ENCODE measurements at places on chromosomes 7 and 10. TPM values are rescaled to one million over a fixed set of nuclear protein-coding genes. Genes with fewer than 3 reads are reported as not detected.

Gene MYL10
- total RNA-seq, result not detected

GRCh38 chr10:20094226-20094976, 278.2 kb downstream of the PLXDC2 start:
- no peak for DNase-seq

DNA sequence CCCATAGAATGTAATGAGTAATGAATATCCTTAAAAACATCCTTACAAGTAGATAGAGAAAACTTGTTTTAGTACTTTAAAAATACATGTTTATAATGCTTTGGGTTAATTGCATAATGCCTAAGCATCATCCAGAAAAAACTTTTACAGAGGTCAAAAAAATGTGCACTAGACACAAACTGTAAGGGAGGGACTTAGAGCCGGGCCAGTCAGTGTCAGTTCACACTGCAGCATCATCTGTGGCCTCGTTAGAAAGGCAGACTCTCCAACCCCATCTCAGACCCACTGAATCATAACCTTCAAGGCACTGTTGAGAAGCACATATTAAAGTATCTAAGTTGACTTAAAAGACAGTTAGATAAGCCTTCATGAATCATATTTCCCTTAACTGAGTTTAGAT, 230.1 kb upstream of the PRPS1L1 start:
- DNase-seq, result no peak

DNA sequence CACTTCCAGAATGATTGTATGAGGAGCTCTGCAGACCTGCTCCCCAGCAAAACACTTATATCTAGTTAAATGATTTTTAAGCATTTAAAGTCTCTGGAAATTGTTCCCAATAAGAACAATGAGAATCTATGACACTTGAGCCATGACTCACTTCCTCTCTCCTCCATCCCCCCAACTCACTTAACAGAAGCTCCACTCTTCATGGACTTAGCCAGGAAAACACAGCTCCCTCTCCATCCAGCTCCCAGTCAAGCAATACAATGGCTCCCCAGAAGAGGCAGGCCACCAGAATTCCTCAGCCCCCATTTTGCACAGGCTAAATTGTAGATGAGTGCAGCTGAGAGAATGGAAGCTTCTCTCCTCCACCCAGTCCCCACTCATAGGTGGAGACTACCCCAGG, 27.0 kb downstream of the AOC1 start:
- DNase-seq, result no peak

- DNase-seq, result no peak
Measured at GRCh38 chr7:141118767-141119166, 44.9 kb downstream of the TMEM178B start.

DNA sequence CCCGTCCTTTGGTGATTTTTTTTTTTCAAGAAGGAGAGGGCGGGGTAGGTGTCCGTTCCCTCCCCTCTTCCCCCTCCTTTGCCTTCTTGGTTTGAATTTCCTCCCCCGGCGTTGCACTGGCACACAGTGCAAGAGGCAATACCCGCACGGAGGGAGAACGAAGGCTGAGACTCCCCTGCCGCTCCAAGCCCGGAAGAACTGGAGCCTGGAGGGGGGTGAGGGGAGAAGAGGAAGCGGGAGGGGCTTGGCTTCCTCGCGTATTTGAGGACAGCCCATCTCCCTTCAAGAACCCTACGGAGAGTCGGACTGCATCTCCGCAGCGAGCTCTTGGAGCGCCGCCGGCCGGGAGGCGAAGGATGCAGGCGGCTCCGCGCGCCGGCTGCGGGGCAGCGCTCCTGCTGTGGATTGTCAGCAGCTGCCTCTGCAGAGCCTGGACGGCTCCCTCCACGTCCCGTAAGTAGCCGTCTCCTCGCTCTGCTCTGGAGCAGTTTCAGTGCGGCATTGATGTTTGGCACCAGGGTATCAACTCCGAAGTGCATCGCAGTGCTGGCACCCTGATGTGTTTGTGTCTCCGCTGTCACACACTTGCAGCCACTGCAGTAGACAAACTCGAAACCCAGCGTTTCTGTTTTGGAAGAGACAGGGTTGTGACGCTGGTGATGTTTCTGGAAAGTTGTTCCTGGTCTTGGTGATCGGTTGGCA, at the start of gene CNTNAP2:
CNTNAP2 (plus strand) TSS at position 281 of the 702 bp plus-strand sequence; CDS start at position 357, 76 bp downstream.
- peak; percentile 60 for DNase-seq

- DNase-seq, result no peak
Measured at GRCh38 chr7:4010923-4011656, 671.0 kb upstream of the FOXK1 start.

DNA sequence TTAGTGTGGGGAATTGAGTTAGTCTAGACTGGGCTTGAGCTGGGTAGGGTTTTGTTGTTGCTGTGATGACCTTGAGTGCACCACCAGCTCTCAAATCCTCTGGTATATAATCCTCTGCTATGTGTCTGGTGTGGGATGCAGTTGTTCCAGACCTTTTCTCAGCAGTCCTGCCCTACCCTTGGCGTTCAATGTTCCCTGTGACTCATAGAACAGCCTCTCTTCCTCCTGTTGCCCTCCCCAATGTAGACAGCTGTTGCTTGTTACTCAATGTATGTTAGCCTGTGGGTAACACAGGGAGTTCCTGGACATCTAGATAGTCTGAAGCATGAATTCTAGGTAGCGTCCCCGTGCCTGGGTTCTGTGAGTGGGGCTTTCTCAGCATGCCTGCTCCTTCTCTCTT, 19.8 kb downstream of the ACBD7 start:
- DNase-seq, result no peak

- no peak for DNase-seq
Measured at GRCh38 chr7:140390466-140391190, 7.7 kb downstream of the SLC37A3 start.

Gene PRLHR
- total RNA-seq, result 2.0 TPM

- no peak for DNase-seq
Measured at GRCh38 chr10:13152296-13152695, 9.1 kb upstream of the MCM10 start.

- DNase-seq, result no peak
Measured at GRCh38 chr10:109741712-109742111, 181.6 kb downstream of the XPNPEP1 start.

DNA sequence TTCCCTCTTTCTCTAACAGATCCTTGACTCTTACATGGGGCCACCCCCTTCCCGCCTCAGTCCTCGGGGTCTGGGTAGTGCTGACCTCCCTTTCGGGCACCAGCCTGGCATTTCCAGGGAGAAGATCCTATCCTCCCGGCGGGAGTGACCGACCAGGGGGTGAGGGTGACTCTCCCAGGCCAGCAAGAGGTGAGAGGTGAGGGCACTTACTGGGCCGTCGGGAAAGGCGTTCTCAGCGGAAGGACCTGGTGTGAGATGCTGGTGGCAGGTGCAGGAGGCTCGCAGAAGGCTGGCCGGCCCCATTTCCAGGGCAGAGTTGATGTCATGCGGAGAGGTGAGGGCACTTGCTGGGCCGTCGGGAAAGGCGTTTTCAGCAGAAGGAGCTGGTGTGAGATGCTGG, 4.2 kb upstream of the FOXL3 start:
- DNase-seq, result peak; percentile 21

- DNase-seq, result no peak
Measured at GRCh38 chr7:70807650-70808049, 324.3 kb upstream of the GALNT17 start.

DNA sequence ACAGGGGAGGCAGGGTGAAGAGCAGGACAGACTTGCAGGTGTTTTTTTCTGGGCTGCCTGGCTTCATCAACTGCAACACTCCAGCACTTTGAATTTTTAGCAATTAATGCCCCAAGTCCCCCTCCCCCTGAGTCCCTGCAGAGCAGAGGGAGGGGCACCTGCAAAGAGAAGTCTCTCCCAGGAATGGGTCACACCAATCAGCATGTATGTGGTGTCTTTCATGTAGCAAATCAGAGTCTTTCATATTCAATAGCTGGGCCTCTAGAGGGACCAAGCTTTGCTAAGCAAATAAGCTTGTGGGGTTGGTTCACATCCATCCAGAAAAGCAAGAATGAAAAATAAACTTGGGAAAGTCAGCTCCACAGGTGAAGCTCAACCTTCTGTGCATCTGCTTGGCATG, 90.7 kb downstream of the PARP12 start:
- no peak for DNase-seq

DNA sequence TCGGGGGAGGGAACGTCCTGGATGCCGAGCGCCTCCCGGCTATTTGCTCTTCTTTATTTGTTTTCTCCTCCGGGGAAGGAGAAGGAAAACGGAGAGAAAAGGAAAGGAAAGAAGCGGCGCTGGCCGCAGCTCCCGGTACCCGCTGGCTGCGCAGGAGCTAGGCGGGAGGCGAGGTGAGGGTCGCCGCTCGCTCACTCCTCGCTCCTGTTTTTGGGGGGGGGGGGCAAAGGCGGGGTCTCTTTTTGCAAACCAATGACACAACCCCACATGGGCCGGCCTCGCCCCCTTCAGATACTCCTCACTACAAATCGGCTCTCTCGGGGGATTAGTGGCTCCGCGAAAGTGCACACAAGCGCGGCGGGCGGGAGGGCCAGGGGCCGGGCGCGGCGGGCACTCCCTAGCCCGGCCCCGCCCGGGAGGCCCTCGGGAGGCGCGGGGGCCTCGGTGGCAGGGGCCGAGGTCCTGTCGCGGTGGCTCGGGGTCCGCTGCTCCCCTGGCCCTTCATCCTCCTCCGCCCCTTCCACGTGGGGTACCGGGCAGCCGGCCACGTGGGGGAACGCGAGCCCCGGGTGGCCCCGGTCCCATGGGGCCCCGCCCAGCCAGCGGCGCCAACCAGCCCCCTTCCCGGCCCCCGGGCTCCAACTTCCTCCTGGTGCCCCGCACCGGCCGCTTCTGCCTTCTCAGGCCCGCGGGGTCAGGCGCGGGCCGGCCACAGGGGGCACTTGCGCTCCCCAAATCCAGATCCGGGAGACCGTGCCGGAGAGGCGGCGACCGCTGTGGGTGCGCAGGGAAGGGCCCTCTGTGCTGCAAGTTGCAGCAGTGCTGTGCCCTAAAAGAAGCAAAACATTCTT, 718 bp upstream of the CTBP2 start:
- DNase-seq, result peak; percentile 67

GRCh38 chr10:12018438-12019282, 23.9 kb downstream of the UPF2 start:
- DNase-seq, result no peak

Gene GPC2
- total RNA-seq, result 2.2 TPM

GRCh38 chr7:54398863-54399262, 143.3 kb upstream of the VSTM2A start:
- no peak for DNase-seq

Gene SEMA3A
- 21.8 TPM for total RNA-seq

- DNase-seq, result no peak
Measured at GRCh38 chr10:130363899-130364445, 227.8 kb downstream of the GLRX3 start.

Gene BAMBI
- 9.3 TPM for total RNA-seq

Gene SNX8
- total RNA-seq, result 34.5 TPM

Gene ADCYAP1R1
- total RNA-seq, result 101 TPM

GRCh38 chr7:12623885-12624498, 53.5 kb downstream of the SCIN start:
- no peak for DNase-seq

Gene AGR2
- total RNA-seq, result not detected

- no peak for DNase-seq
Measured at GRCh38 chr7:26614503-26614902, 249.9 kb downstream of the SKAP2 start.

DNA sequence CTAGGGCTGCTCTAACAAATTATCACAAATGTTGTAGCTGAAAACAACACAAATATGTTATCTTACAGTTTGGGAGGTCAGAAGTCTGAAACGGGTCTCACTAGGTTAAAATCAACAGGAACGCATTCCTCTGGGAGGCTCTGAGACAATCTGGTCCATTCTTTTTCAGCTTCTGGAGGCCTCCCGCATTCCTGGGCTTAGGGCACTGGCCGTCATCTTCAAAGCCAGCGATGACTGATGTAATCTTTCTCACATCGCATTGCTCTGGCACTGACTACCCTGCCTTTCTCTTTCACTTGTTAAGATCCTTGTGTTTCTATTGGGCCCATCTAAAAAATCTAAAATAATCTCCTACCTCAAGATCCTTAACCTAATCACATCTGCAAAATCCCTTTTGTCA, 1071.5 kb upstream of the C7orf33 start:
- DNase-seq, result no peak

Gene FLNC
- total RNA-seq, result 7.3 TPM

Gene RGR
- total RNA-seq, result 14.2 TPM

- peak; percentile 55 for DNase-seq
Measured at GRCh38 chr10:59830601-59831259, 75.6 kb downstream of the CCDC6 start.

GRCh38 chr7:134819401-134819800, 40.0 kb downstream of the CALD1 start:
- DNase-seq, result no peak

- no peak for DNase-seq
Measured at GRCh38 chr7:65239707-65240352, 133.8 kb upstream of the ZNF92 start.

GRCh38 chr10:49005270-49005669, 65.6 kb upstream of the LRRC18 start:
- no peak for DNase-seq

Gene CDC14C
- not detected for total RNA-seq

Gene SPAM1
- not detected for total RNA-seq

DNA sequence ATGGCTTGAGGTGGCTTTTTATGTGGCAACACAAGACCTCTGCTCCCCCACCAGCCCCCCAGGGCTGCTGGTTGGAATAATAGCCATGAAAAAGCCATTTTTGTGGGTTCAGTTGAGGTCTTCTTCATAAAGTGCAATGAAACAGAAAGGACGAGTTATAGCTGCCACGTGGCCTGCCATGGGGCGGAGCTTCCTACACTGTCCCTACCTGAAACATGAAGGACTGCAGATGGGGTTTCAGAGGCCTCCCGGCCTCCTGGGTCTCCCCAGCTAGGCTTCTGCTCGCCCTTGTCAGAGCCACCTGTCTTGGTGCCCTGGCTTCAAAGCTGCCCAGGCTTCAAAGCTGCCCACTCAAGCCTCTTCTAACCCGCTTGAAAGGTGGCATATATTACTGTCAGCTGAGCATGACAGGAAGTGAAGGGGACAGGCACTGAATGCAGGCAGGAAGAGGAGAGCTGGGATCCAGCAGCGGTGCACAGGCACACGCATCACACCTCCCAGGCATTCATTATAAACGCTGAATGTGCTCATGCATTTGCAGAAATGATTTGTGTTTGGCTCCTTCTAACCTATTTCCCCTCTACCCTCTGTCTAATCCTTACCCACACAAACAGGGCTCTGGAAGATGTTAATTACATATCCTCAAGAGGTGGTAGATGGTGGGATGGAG, 245.9 kb upstream of the PODXL start:
- no peak for DNase-seq

- DNase-seq, result no peak
Measured at GRCh38 chr10:24394461-24395190, 185.7 kb downstream of the KIAA1217 start.

- DNase-seq, result no peak
Measured at GRCh38 chr7:70578131-70578530, 553.8 kb upstream of the GALNT17 start.

Gene CYP2W1
- total RNA-seq, result not detected

Gene ATP6V0A4
- total RNA-seq, result 2.5 TPM

Gene ANKRD61
- total RNA-seq, result not detected
